ENCODE measurements at places on chromosomes 16 and 17.

- DNase-seq = no peak
Measured at GRCh38 chr16:12628536-12628935, 175.2 kb downstream of the CPPED1 start.

DNA sequence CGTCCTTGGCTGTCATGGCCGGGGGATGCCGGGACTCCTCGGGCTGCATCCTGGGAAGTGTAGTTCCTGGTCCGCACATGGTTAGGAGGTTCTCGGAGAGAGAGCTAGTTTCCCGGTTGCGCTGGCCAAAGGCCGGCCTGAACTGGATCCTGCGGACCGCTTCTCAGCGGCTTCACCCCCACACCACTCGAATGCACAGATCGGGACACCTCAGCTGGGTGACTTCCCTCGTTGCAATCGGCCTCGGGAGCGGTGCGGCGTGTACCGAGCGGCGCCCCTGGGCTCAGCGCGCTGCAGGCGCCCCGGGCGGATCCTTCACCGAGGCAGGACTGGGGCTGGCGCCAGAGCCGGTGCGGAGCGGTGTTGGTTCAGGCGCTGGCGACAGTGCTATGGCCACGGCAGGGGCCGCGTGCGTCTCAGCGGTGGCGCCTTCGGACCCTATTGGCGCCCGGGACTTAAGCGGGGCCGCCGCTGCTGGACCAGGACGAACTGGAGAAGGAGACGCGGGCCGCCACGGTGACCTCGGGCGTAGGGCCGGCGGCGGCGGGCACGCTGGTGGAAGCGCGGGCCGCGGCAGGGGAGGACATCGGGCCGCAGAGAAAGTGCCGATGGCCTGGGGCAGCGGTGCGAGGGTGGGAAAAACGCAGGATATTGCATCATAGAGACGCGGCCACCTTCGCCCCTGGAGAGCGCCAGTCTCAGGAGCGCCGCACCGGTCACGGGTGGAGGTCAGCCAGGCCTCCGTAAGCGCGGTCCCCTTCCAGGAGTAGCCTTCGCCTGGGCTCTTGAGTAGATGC, 11.4 kb downstream of the ZNF629 start:
- peak; percentile 46 for DNase-seq

GRCh38 chr17:78567991-78568390, 9.2 kb downstream of the DNAH17 start:
- no peak for DNase-seq

DNA sequence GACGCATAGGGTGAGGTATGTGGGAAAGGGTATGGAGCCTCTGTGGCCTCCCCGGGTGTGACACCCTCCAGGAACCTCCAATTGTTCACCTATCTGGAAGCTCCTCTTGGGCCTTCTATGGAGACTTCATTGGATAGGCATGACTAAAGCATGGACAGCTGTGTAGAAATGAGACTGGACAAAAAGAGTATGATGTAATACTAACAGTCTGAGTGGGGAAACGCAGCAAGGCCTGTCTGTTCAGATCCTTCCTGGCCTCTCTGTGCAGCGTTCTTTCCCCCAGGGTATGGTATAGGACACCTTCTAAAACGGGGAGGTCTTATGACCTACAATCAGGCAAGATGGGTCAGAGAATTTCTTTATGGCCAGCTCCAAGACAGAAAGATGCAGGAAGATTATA, 30.7 kb upstream of the CCNF start:
- no peak for DNase-seq

- DNase-seq = no peak
Measured at GRCh38 chr16:28602529-28602928, 5.7 kb upstream of the SULT1A2 start.

Measured in activated CD4-positive, alpha-beta T cell treated with anti-CD3 and anti-CD28 coated beads for 24 hours (primary cell).